Activated CD8-positive, alpha-beta T cell treated with anti-CD3 and anti-CD28 coated beads for 36 hours (primary cell): ENCODE measurements at places on chromosomes 2 and 18. TPM values are rescaled to one million over a fixed set of nuclear protein-coding genes. Genes with fewer than 3 reads are reported as not detected.

Gene SCYGR8
- total RNA-seq: not detected

DNA sequence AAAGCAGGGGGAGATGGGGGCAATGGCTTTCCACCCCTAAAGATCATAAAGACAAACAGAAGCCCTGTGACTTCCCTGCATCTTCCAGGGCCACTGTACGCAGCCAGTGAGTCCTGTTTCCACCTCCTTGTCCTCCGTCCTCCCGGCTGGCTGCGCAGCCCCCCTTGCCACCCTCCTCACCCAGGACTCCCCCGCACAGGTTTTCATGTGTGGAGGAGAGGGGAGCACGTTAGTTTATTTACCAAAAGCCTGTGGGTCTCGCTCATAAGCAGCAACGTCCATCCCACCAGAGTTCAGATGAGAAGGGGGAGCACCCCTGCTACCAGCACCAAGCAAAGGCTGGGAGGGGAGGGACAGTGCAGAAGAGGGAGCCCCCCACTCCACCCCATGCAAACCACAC lies 11.7 kb downstream of the CYP26B1 start:
- no peak overlapping the region for H3K27ac ChIP-seq
- no peaks in the 10 kb centered on the region for H3K4me1 ChIP-seq
- DNase-seq: no peak
- no peaks in the 10 kb centered on the region for H3K36me3 ChIP-seq
- peaks cover 2% of the 10 kb centered on the region for H3K27me3 ChIP-seq

Gene EGR4
- total RNA-seq: 0.11 TPM

DNA sequence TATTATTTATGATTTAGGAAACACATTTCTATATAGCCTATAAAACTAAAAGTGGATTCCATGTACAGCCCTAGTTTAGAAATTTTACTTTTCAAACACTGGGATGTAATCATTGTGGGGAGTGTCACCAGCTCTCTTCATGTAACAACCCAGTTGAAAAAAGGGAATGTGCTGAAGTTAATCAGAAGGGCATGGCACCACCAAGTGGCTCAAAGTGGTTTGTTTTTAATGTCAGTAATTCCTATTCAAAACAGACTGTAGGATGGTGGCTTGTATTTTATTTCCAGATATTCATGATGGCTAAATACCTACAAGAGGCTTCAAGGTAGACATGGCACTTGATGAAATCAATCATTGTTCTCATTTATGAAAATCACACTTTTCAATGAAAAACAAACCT lies 58.1 kb upstream of the TMEM182 start:
- no peak overlapping the region for H3K4me3 ChIP-seq
- H3K4me1 ChIP-seq: no peaks in the 10 kb centered on the region
- no peak overlapping the region for H3K27ac ChIP-seq
- DNase-seq: peak; percentile 43
- H3K27me3 ChIP-seq: peaks cover 6% of the 10 kb centered on the region

GRCh38 chr2:51013933-51014526 lies 17.9 kb downstream of the NRXN1 start:
- no peak overlapping the region for H3K27ac ChIP-seq
- H3K36me3 ChIP-seq: no peaks in the 10 kb centered on the region
- H3K4me3 ChIP-seq: no peak overlapping the region
- no peaks in the 10 kb centered on the region for H3K4me1 ChIP-seq
- no peak for DNase-seq

GRCh38 chr2:239311132-239312040 lies 89.4 kb downstream of the HDAC4 start:
- H3K27me3 ChIP-seq: no peaks in the 10 kb centered on the region
- H3K27ac ChIP-seq: no peak overlapping the region
- H3K4me3 ChIP-seq: no peak overlapping the region
- no peak for DNase-seq
- H3K4me1 ChIP-seq: peaks cover 11% of the 10 kb centered on the region
- peaks cover 7% of the 10 kb centered on the region for H3K36me3 ChIP-seq

Gene PPM1G
- total RNA-seq: 142 TPM

GRCh38 chr2:232281858-232282507 lies 96.6 kb upstream of the ALPP start:
- peaks cover 35% of the 10 kb centered on the region for H3K4me1 ChIP-seq
- no peak overlapping the region for H3K27ac ChIP-seq
- DNase-seq: no peak
- no peaks in the 10 kb centered on the region for H3K27me3 ChIP-seq
- no peak overlapping the region for H3K4me3 ChIP-seq

GRCh38 chr2:152647552-152647951 lies 69.7 kb downstream of the PRPF40A start:
- peaks cover 5% of the 10 kb centered on the region for H3K36me3 ChIP-seq
- no peak overlapping the region for H3K4me3 ChIP-seq
- H3K27ac ChIP-seq: no peak overlapping the region
- DNase-seq: no peak

Gene FBXO15
- 2.1 TPM for total RNA-seq

- H3K4me3 ChIP-seq: no peak overlapping the region
- H3K36me3 ChIP-seq: peaks cover 15% of the 10 kb centered on the region
- DNase-seq: no peak
- no peaks in the 10 kb centered on the region for H3K27me3 ChIP-seq
- H3K27ac ChIP-seq: no peak overlapping the region
These were observed 27.5 kb downstream of the COA5 start for GRCh38 chr2:98580656-98581284.

DNA sequence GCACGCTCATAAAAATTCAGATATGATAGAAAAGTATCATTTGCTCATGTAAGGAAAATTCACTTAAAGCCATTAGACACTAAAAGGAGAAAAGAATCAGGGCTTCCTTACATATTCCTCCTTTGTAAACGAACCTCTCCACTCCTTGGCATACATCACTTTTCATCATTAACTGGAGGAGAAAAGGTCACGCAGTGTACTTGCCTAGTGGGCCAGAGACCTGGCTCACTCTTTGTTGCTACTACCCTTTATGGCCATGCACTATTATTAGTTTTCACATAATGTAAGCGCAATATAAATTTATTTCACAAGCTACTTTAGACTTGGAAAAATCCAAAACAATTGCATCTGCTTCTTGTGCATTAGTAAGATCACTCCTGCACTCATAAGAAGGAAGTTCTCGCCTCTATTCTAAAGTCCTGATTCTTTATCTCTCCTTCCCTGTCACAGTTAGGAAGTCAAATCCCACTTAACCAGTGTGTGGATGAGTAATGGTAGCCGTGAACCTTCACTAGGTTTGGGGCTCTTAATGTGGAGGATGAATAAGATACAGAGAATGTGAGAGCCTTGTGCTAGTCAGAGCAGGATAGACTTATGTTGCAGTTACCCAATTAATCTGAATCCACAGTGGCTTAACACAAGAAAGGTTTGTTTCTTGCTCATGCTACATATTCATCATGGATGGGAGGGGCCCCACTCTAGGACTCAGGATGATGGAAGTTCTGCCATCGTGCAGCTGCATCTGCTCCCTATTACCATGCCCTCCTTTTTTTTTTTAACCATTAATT lies 115.0 kb upstream of the GLS start:
- no peak overlapping the region for H3K4me3 ChIP-seq
- no peak overlapping the region for H3K27ac ChIP-seq
- DNase-seq: no peak
- peaks cover 29% of the 10 kb centered on the region for H3K4me1 ChIP-seq
- H3K27me3 ChIP-seq: no peaks in the 10 kb centered on the region

Gene NTSR2
- total RNA-seq: not detected

DNA sequence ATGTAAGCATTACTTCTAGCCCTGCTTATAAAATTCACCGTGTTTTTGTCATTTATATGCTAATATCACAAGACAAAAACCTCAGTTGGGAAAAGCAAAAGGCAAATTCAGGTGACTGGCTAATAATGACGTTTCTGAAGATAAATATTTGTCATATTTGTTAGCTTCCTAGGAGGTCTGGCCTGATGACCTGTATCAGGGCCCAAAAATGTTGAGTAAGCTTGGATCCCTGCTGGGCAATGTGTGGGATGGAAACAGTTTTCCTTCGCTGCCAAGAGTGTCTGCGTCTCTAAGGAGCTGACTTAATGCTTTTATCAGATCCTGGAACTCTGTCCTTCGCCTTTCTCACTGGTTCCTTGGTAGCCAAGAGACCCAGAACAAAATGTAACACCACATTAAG lies 230.1 kb upstream of the PXDN start:
- H3K4me3 ChIP-seq: no peak overlapping the region
- no peak overlapping the region for H3K27ac ChIP-seq
- peaks cover 4% of the 10 kb centered on the region for H3K27me3 ChIP-seq
- H3K36me3 ChIP-seq: no peaks in the 10 kb centered on the region
- DNase-seq: no peak

GRCh38 chr2:8119782-8120505 lies 561.9 kb upstream of the ID2 start:
- no peak for DNase-seq
- H3K27ac ChIP-seq: no peak overlapping the region
- H3K27me3 ChIP-seq: no peaks in the 10 kb centered on the region
- no peak overlapping the region for H3K4me3 ChIP-seq
- peaks cover 11% of the 10 kb centered on the region for H3K4me1 ChIP-seq

DNA sequence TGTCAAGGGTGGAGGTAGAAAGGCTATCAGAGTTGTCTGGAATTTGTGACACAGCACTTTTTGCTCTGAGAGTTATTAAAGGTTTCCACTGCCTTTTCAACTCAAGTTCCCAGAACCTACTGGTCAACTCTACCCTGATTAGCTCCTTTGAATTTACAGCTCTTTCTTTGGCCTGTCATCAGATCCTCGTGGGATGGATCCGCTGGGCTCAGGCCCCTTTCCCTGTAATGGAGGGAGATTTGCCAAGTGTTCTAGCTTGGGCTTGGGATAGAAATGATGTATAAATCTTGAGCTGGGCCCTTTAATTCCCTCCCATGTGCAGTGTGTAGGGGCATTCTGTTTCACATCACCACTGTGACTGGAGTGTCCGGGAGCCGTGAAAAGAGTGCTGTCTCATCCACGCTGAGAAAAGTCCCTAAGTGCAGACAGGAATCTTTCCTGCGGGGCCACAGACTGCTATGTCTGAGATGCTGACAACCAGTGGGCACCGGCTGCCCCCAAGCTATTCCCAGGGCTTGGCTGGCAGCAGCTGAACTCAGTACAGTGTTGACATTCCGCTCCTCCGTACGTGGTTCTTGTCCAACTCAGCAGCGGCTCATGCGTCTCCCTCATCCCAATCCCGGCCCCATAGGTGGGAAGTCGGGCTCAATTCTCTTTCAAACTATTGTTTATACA lies 46.9 kb upstream of the ARHGAP28 start:
- no peak overlapping the region for H3K4me3 ChIP-seq
- no peak for DNase-seq
- H3K36me3 ChIP-seq: no peaks in the 10 kb centered on the region
- H3K4me1 ChIP-seq: no peaks in the 10 kb centered on the region

DNA sequence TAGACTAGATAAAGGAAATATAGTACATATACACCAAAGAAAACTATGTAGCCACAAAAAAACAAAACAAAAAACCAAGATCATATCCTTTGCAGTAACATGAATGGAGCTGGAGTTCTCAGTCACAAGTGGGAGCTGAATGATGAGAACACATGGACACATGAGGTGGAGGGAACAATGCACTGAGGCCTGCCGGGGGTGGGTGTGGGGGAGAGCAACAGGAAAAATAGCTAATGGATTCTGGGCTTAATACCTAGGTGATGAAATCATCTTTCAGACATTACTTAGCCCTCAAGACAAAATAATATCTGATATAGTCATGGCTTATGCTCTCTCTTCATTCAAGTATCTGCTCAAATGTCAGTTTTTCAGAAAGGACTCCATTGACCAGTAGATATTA lies 930.6 kb downstream of the LRP1B start:
- no peak for DNase-seq
- no peaks in the 10 kb centered on the region for H3K4me1 ChIP-seq
- H3K36me3 ChIP-seq: no peaks in the 10 kb centered on the region
- H3K27me3 ChIP-seq: no peaks in the 10 kb centered on the region
- no peak overlapping the region for H3K4me3 ChIP-seq
- H3K27ac ChIP-seq: no peak overlapping the region

GRCh38 chr2:219280651-219281050 lies 1.5 kb downstream of the DNAJB2 start:
- no peaks in the 10 kb centered on the region for H3K27me3 ChIP-seq
- H3K4me1 ChIP-seq: peaks cover 49% of the 10 kb centered on the region
- peak overlapping the region; percentile 80 for H3K4me3 ChIP-seq
- peak overlapping the region; percentile 89 for H3K27ac ChIP-seq

Gene TMEM200C
- not detected for total RNA-seq

Gene IL36G
- not detected for total RNA-seq

Gene ALPP
- not detected for total RNA-seq

Gene KLHL41
- not detected for total RNA-seq

Gene FTCDNL1
- total RNA-seq: 1.9 TPM

DNA sequence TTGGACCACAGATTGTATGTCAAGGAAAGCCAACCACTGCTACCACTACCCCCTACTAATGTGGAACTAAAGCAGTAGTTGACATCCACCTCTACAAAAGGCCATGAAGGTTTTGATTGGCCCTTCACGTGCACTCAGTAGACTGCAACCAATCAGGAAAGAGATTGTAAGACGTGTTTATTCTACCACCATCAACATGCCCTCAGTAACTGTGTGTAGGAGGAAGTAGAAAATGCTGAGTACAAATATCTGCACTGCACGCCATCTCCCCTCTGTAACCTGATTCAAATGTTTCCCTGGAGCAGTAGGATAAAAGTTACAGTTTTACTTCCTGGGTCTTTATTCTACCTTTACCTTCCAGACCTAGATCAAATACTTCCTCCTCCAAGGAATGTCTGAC lies 2.9 kb upstream of the CASP10 start:
- H3K27me3 ChIP-seq: no peaks in the 10 kb centered on the region
- H3K4me3 ChIP-seq: no peak overlapping the region
- H3K36me3 ChIP-seq: peaks cover 4% of the 10 kb centered on the region
- H3K27ac ChIP-seq: peak overlapping the region; percentile 9
- no peak for DNase-seq
- peaks cover 24% of the 10 kb centered on the region for H3K4me1 ChIP-seq

- no peaks in the 10 kb centered on the region for H3K27me3 ChIP-seq
- peak; percentile 78 for DNase-seq
- peaks cover 93% of the 10 kb centered on the region for H3K4me1 ChIP-seq
- peaks cover 67% of the 10 kb centered on the region for H3K36me3 ChIP-seq
These were observed 30.9 kb downstream of the MBP start for GRCh38 chr18:77101410-77102258.

DNA sequence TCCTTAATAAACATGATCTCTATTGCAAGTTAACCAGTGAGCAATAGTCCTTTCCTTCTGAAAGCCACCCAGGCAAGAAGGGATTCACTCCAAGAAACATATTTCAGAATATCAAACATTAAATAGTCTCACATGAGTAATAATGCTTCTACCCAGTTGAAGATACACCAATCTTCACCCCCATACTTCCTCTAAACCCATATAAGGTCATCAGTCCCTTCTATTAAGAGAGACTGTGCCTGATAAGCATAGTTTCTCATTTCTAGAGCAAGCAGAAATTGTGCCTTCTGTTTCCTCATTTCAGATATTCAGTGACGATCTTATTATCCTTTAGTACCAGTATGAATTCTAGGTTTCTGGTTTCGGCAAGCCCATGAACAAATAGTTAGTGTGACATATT lies 64.6 kb downstream of the DSEL start:
- H3K4me1 ChIP-seq: peaks cover 10% of the 10 kb centered on the region
- H3K4me3 ChIP-seq: no peak overlapping the region
- DNase-seq: no peak

Gene UGT1A4
- total RNA-seq: not detected

GRCh38 chr2:236627841-236628240 lies 58.2 kb downstream of the ACKR3 start:
- DNase-seq: no peak
- no peak overlapping the region for H3K4me3 ChIP-seq
- no peaks in the 10 kb centered on the region for H3K4me1 ChIP-seq
- no peaks in the 10 kb centered on the region for H3K36me3 ChIP-seq
- H3K27me3 ChIP-seq: peaks cover 2% of the 10 kb centered on the region

- no peak for DNase-seq
- peaks cover 3% of the 10 kb centered on the region for H3K27me3 ChIP-seq
- no peaks in the 10 kb centered on the region for H3K36me3 ChIP-seq
These were observed 36.7 kb upstream of the GPC1 start for GRCh38 chr2:240398661-240399267.

Gene HRH4
- not detected for total RNA-seq
